Esophagus squamous epithelium (tissue), 5 donors: ENCODE measurements at places on chromosomes 5 and 9.

DNA sequence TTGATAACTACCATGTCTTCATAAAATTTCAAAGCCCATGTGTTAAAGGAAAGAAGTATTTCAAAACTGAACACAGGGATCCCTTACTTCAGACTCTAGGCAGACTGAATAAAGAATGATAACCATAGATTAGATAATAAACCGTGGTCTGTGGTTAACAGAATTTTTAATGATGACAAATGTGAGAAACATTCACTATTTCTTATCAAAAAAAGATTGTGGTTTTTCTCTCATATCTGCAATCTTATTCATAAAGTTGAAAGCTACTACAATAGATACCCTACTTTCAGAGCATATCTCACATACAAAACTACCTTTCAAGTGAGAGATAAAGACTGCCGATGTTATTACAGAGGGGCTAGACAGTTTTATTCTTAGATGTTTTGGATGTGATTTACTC, 816.8 kb upstream of the DMAC1 start:
- no peak for DNase-seq

DNA sequence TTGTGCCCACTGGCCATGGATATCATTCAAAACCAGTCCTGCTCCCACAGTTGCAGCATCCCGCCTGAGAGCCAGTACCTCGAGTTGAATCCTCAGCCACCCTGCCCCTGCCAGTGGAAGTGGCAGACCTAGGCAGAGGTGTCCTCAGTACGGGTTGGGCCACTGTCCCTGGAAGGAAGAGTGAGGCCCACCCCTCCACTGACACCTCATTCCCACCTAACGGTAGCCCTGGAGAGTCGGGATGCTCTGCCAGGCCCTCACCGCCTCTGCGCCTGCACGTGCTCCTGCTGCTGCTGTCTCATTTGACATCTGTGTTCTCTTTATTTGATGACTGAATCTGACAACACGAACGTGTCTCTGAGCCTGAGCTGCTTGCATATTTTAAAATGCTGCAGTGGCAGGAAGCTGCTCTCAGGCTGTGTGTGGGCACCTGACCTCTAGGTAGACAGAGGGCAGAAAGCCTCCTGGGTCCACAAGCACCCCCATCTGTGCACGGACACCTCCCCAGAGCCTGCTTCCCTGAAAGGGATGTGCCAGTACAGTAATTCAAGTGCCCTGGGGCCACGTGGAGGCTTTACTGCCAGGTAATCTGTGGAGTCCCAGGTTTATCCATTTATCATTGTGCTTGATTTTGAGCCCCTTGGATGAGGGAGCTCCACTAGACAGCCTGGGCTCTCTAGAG, 194.7 kb downstream of the CACNA1B start:
- no peak for DNase-seq

DNA sequence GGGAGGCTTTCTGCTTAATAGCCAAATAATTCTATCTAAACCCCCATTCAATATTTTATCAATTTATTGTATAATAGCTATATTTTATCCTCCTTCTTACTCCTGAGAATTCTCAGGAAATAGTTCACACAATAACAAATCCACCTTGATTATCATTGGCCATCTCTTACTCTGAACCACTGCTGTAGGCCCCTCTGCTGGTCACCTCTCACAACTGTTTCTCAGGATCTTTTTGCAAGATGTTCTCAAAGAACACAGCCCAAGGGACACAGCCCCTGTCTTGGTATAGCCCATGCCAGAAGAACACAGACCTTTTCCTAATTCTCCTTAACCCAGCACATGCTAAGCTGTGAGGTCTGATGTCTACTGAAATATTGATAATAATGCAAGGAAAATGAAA, 74.9 kb upstream of the HTR4 start:
- no peak for DNase-seq

GRCh38 chr5:167723254-167723871, 568.1 kb upstream of the WWC1 start:
- DNase-seq, result no peak

- DNase-seq, result no peak
These were observed 311.4 kb downstream of the TMEM167A start for GRCh38 chr5:82765765-82766164.

- DNase-seq, result no peak
These were observed 23.3 kb downstream of the SKIC3 start for GRCh38 chr5:95531491-95531890.

DNA sequence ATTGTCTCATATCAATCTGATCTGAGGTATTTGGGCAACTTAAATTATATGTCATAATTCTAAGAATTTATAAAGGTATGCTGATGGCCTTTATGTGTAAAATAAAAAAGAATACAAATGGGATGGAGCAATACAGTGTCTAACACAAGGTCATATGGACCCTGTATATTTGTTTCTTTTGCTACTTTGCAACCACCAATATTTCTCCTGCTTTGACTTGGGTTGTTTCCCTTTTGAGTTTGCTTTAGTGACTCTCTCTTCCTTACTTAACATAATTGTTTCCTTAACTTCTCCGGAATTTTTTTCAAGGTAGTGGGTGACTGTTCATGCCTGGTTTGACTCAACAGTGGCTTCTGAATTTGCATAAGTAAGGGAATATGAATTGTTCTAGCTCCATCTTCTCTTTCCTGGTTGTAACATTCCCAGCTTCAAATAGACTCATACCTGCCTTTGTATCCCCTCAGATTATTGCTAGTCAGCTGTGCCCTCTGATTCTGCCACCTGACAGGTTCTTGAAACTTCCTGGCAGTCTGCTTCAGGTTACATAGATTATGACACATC, 30.2 kb upstream of the ANXA1 start:
- no peak for DNase-seq

DNA sequence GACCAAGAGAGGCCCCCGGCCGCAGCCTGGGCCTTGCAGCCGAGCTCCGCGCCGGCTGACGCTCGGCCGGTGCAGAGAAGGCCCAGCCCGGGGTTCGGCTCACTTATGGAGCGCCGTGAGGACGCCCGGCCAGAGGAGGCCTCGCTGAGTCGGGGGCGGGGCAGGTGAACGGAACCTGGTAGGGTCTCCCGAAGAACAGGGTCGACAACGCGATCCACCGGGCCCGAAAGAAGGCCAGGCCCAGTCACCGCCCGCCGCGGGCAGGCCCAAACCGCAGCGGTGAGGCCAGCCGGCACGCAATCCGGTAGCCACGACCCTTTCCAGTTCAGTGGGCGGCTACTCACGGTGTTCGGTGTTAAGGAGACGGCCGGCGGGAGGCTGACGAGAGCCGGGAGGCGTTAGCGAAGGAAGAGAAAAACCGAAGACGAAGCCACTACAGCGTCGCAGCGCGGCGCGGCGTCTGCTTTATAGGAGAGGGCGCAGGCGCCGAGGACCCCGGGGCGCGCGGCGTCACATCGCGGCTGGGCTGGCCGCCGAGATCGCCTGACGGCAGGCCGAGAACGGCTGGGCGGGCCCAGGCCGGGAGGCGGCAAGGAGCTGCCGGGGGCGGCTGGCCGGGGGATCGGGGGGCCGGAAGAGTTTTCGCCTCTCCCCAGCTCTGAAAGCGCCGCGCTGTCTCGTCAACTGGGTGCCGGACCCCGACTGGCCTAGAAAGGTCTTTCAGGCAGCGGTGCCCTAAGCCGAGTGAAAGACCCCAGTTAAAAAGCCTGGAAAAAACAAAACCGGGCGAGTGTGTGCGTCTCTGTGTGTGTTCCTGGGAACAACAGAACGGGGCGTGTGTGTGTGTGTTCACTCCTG, at the start of gene SKP1:
Gene SKP1 (minus strand): TSS at position 440 of the 858 bp plus-strand sequence. CDS start 2,928 bp downstream, outside the sequence.
- peak; percentile 28 for DNase-seq

DNA sequence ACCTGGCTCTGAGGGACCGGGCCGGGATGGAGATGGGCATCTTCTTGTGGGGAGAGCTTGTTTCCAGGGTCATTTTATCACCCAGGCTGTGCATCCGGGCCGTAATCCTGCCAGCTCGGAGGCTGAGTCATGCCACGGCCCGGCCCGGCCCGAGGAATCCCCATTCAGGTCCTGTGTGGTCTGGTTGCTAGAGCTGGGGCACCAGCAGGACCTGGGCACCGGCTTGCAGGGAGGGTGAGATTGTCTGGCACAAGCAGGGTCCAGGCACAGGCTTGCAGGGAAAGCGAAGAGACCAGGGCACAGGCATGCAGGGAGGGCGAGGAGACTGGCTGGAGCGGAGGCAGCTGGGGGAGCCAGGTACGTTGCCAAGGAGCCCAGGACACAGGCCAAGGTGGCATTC, 106.8 kb downstream of the RXRA start:
- no peak for DNase-seq

GRCh38 chr5:134188092-134188491, 11.3 kb upstream of the SKP1 start:
- no peak for DNase-seq

- no peak for DNase-seq
These were observed 150.6 kb downstream of the PRR16 start for GRCh38 chr5:120614531-120615180.

DNA sequence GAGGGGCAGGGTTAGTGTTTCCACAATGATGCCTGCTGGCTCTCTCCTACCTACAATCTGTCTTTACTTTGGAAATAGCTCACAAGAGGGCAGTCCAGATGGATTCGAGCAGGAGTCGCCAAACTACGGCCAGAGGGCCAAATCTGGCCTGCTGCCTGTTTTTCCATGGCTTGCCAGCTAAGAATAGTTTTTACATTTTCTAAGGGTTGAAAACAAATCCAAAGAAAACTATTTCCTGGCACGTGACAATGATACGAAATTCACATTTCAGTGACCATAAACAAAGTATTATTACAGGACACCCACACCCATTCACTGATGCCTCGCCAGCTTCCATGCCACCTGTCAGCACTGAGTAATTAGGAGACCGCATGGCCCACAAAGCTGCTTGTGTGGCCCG, 162.9 kb upstream of the WWC1 start:
- no peak for DNase-seq

DNA sequence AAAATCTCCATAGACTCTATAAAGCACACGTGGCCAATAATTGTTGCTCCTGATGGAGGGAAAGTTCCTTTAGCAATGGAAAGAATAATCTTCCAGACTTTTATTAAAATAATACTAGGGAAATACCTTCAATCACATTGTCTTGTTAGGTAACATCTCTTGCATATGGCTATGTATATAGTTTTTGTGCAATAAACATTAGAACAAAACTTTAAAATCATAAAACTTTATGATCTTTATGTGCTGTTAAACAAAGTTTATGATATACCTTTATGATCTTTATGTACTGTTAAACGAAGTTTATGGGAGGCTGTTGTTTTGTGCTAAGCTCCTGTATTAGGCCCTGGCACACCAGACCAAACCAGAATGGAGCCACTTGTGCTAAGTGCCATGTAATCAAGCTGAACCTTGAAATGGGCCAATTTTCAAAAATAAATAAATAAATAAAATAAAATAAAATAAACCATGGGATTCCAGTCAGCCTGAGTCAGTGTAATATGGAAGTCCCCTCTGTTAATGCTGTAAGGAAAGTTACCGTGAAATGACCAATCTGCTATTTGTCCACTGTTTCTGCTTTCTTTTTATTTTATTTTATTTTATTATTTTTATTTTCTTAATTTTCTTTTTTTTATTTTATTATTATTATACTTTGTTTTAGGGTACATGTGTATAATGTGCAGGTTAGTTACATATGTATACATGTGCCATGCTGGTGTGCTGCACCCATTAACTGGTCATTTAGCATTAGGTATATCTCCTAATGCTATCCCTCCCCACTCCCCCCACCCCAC, 431.3 kb downstream of the SPATA31D1 start:
- no peak for DNase-seq

- no peak for DNase-seq
These were observed 27.1 kb upstream of the NKD2 start for GRCh38 chr5:981456-981855.

- no peak for DNase-seq
These were observed 355.3 kb downstream of the ZSWIM6 start for GRCh38 chr5:61687371-61687770.

GRCh38 chr9:34993502-34994259, 4.1 kb downstream of the DNAJB5 start:
- no peak for DNase-seq

- DNase-seq, result no peak
These were observed 11.2 kb downstream of the MVB12B start for GRCh38 chr9:126337729-126338372.

DNA sequence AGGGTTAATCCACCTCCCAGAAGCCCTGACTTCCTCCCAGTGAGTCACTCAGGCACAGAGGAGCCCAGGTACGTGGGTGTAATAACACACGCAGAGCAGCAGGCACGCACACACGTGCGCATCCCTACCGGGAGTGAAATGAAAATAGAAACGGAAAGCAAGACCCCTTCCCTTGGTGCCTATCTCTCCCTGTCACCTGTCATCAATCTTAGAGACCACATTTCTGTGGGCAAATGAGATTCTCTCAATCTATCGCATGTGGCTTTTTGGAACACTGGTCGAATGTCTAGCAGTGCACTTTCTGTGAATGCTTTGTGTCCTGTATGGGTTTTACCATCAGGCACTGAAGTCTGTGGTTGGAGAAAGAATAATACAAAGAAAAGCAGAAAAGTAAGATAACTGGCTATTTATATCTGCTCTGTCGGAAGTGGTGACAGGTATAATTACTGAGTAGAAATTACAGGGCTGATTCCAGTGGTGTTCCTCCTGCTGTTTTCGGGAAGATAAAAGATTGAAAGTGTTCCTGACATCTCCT, 137.7 kb upstream of the GRIA1 start:
- no peak for DNase-seq

DNA sequence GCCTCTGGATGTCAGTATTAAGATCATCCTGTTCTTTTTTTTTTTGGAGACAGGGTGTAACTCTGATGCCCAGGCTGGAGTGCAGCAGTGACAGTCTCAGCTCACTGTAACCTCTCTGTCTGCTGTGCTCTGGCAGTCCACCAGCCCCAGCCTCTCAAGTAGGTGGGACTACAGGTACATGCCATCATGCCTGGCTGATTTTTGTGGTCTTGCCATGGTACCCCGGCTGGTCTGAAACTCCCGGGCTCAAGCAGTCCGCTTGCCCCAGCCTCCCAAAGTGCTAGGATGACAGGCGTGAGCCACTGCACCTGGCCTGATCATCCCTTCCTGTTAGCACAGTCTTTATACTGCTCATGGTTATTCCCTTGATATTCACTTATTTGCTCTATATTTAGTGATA, 3.5 kb downstream of the KDM4C start:
- no peak for DNase-seq

- DNase-seq, result peak; percentile 31
These were observed 90.6 kb downstream of the ANXA2R start for GRCh38 chr5:42949348-42950115.

GRCh38 chr5:81924442-81924841, 47.4 kb upstream of the ATG10 start:
- no peak for DNase-seq
